ENCODE measurements at places on chromosomes 7 and 10.

DNA sequence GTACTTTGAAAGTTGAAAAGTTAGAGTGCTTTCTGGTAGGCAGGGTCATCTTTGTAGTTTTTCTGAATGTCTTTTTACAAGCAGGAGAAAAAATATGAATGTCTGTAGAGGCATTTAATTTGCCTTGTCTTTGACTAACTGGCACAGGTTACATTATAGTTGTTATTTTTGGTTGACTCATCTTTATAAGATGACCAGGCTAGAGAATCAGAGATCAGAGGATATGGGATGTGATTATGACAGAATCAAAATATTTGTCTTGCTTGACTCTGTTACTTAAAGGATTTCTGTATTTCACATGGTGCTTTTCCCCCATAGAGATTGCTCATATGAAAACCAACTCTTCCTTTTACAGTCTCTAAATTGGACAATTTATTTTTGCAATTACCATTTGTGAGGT, 2.4 kb downstream of the ZMYND11 start:
- no peak for DNase-seq

DNA sequence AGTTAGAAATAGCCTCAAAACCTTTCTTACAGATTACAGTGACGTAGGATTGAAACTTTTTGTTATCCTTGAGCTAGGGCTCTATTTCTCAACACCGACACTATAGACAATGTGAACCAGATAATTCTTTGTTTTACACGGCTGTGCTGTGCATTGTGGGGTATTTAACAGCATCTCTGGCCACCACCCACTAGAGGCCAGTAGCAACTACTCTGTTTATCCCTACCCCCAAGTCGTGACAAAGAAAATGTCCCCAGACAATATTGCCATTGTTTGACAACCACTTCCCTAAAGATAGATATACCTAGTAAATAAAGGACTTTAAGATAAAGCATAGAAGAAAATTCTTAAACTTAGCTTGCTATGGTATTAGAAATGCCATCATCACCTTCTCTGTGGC, 359.6 kb downstream of the ARL4A start:
- no peak for DNase-seq

GRCh38 chr7:123608991-123609882, 7.6 kb downstream of the ASB15 start:
- no peak for DNase-seq

DNA sequence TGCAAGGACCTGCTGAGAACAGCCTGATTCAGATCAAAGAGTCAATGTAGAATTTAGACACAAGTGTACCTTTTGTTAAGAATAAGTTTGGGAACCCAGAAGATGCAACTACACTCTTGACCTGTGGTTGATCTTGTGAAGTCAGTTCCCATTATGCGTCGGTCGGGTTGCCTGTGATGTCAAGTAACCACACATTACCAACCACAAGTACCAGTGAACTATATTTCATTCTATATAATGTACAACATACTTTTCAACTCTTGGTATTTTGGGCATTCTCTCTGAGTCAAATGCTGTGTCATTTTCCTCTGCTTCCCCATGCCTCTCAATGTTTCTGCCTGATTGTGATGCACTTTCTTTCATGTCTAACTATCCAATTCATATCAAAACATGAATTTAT, 426.2 kb downstream of the ETV1 start:
- no peak for DNase-seq
